ENCODE measurements at places on chromosomes 5 and 9. TPM values are rescaled to one million over a fixed set of nuclear protein-coding genes. Genes with fewer than 3 reads are reported as not detected.

Gene IFNA2
- not detected for total RNA-seq

Gene OGN
- total RNA-seq = 64.0 TPM

Gene ZDHHC11B
- 14.9 TPM for total RNA-seq

Gene GPR151
- not detected for total RNA-seq

GRCh38 chr5:115873392-115873791 is 31.7 kb downstream of the AP3S1 start:
- no peak for DNase-seq

DNA sequence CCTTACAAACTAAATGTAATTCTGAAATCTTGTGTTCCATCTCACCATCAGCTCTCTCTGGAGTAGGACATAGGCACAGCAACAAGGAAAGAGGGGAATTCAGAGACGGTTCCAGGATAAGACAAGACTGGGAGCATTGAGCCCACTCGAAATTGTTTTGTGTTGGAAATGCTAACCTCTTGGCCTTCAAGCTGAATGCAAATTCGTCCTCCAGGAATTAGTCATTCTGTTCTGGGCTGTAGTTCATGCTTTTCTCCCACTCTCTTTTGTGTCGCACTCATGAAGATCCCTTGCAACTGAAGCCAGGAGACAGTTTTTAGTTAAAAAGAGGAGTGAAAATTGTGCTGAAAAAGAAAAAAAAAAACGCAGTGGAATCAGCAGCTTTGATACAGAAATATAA is 121.7 kb upstream of the SEMA6A start:
- DNase-seq = no peak

- DNase-seq = no peak
These were observed 473.0 kb downstream of the TLR4 start for GRCh38 chr9:118177241-118177640.

GRCh38 chr9:98973171-98973570 is 29.5 kb downstream of the COL15A1 start:
- DNase-seq = no peak

DNA sequence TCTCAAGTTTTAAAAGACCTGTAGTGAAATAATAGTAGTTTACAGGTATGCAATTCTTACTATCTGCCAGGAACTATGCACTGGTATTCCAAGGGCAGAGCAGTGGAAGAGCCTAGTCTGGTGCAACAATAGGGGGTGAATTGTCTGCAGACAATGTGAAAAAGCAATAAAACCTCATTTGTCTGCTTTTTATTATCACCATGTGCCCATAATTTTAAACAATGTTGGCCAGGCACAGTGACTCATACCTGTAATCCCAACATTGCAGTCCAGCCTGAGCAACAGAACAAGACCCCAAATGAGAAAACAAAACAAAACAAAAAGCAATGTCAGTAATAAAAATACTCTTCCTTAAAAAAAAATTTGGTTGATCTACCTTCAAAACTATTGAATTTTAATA is 12.2 kb upstream of the SLC44A1 start:
- no peak for DNase-seq

DNA sequence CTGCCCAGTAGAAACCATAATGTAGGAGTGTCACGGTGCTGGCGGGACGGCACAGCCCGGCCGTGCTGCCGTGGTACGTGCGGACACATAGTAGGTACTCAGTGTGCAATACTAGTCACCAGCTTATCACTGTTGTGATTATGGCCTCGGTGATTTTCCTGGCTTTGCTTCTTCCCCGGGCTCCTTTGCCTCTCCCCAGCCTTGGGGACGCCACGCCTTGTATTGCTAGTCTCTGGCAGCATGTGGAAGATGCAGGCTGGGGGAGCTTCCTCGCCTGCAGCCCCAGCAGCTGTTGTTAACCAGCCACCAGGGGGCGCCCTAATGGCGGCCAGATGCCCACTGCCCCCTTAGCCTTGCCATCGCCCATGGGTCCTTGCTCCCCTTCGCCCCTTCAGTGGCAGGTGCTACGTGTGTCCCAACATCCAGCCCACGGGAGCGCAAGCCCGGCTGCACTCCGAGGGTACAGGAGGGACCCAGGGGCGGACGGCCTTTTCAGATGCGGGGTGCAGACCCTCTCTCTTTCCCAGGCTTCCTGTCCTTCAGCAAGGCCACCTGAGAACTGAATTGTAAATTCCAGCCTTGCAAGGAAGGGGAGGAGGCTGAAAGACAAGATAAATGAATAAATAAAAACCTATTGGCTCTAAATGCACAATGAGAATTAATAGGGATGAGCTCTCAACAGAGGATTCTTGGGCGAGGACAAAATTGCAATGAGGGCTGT is 8.0 kb downstream of the NTNG2 start:
- no peak for DNase-seq

DNA sequence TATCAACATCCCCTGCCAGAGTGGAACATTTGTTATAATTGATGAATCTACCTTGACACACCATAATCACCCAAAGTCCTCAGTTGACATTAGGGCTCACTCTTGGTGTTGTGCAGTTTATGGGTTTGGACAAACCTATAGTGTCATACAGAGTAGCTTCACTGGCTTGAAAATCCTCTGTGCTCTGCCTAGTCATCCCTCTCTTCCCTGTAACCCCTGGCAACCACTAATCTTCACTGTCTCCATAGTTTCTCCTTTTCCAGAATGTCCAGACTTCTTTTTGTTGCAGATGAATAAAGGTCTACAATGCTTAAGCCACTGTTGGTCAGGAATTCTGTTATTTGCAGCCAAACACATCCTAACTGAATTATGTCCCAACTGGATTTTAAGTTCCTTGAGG is 22.5 kb upstream of the SUB1 start:
- DNase-seq = no peak

- no peak for DNase-seq
These were observed 869.2 kb upstream of the DMAC1 start for GRCh38 chr9:8668751-8669150.
